ENCODE measurements at places on chromosomes 3 and 15.

GRCh38 chr3:76370749-76371520 lies 585.6 kb upstream of the ZNF717 start:
- no peak for DNase-seq

DNA sequence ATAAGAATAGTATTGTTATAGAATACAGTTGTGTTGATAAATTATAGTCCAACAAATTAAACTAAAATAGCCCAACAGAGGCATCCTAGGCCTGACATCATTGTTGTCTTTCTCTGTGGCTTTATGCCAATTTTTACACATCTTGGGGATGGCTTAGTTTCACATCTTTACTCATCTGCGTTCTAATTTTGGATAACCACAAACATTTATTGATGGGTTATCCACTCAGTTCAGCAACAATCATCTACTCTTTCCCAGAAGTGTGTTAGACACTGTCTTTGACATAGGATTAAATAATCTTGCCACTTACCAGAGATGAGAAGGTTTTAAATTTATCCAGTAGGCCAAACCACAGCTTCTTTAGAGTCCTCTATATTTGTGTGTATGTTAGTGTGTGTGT lies 120.8 kb upstream of the PHLDB2 start:
- no peak for DNase-seq

DNA sequence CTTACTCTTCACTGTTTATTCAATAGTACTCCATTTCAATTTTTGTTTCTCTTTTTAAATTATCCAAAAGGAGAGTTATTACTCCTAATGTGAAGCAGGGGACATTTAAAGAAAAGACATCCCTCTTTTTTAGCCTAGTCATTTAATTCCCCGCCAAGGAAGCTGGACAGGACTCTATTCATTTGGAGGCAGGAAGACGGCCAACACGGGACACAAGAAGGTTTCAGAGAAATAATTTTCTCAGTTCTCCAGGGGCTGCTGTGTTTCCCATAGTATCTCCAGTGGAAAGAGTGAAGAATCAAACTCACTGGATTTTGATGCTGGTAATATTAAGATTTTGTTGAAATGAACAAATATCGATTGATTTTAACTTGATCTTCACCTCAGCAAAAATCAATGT lies 833.7 kb downstream of the ROBO2 start:
- DNase-seq: no peak

DNA sequence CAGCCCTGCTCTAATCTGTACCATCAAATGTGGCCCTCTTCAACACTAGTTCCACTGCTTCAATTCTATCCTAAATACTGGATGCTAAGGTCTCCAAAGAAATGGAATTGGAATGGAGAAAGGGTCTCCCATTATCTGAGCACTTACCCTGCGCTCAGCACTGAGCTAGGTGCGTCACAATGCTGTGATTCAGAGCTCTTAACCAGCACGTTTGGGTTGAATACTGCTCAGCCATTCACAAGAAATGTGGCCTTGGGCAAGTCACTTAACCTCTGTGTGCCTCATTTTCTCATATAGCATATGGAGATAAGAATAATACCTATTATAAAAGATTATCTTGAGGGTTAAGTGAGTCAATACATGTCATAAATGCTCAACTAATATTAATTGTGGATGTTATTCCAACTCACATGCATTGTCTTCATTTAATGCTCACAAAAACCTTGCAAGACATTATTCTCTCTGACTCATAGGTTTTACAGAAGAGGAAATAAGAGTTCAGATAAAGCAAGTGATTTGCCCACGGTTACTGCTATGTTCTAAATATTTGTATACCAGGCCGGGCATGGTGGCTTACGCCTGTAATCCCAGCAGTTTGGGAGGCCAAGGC lies 27.4 kb upstream of the SRGAP3 start:
- no peak for DNase-seq

DNA sequence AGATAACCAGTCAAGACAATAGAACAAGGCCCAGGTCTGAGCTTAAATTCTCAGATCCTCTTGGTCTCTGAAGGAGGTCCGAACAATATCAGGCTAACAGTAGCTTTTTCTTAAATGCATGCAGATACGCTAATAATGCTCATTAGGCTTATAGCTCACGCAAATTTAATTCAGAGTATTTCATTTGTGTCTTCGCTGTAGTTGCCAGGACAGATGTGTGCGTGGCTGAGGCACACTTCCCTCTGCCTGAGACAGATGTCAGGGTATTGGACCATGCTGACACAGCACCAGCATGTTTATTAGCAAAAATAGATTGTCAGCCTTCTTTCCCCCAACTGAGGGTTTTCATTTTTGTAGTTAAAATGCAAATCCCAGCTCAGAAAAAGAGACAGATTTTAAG lies 102.9 kb upstream of the BFSP2 start:
- no peak for DNase-seq

- peak; percentile 55 for DNase-seq
Observed at GRCh38 chr3:123090728-123091531, 24.1 kb downstream of the PDIA5 start.

- no peak for DNase-seq
Observed at GRCh38 chr3:31754575-31755278, 222.0 kb downstream of the STT3B start.

- no peak for DNase-seq
Observed at GRCh38 chr3:122679882-122680474, 661 bp upstream of the PARP14 start.

DNA sequence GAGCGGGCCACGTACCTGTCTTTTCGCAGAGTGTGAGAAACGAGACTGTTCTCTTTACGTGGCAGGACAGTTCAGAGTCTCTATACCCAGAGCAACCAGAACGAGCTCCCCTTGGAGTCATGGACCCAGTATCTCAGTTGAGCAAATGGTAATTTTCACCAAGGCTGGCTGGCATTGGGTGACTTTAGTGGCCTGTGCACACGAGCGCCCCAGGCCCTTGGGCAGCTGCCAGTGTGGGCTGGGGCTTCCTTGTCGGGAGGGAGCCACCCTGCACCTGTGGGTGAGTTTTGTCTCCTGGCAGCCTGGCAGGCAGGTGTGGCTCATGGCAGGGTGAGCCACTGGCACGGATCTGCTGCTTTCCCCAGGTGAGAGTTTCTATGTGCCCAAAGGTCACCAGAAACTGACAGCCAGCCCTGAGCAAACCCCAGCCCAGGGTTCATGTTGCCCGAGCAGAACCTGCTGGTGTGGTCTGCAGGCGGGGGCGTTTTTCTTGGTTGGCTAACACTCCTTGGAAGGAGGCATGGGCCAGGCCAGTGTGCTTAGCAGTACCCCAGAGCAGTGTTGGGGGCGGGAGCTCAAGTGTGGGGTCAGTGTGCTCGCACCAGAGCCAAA lies 135.0 kb downstream of the TJP1 start:
- DNase-seq: no peak

GRCh38 chr3:63168179-63168578 lies 109.9 kb upstream of the SYNPR start:
- DNase-seq: no peak

DNA sequence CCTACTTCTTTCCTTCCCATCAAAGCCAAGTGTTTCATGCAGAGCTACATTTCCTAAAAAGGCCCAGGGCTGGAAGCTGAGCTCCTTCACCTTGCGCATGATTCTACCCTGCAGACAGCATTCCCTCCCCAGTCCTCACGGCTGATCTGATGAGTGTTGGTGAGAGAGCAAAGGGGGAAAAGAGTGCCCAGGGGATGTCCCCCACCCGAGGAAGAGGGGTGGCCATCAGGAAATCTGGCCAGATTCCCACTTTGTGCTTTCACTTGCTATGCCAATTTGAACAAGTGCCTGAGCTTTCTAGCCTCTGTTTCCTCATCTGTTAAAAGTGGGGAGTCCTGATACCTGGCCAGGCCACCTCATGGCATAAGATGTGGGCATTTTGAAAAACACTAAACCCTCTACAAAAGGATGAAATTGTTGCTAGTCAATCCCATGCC lies 231.0 kb upstream of the TLE3 start:
- no peak for DNase-seq

DNA sequence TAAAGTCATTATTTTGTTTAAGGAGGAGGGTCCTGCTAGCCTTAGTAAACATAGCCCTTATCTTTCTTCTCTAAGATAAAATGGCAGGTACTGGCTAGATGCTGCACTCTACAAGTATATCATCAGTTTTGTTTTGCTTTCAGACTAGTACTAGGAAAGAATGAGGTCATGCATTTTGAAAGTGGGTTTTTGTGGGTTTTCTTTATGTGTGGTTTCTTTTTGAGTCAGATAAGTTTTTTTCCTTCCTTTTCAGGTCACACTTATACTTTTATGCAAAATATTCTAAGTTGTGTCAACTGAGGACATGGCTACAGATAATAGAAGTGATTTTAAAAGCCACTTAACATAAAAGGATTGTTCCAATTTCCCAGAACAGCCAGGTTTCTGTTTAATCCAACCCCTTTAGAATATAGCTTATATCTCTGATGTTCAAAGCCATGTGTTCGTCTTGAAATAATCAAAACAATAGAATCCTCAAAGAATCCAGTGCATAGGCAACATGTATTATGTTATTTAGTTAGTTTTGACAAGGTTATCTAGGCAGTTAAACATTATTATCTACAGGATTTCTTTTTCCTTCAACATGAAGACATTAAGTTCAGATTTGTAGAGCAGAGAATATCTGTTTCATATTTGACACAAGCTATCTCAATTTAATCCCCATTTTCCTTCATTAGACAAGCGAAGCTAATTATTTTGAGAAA lies 406.2 kb downstream of the RBMS3 start:
- DNase-seq: peak; percentile 73

DNA sequence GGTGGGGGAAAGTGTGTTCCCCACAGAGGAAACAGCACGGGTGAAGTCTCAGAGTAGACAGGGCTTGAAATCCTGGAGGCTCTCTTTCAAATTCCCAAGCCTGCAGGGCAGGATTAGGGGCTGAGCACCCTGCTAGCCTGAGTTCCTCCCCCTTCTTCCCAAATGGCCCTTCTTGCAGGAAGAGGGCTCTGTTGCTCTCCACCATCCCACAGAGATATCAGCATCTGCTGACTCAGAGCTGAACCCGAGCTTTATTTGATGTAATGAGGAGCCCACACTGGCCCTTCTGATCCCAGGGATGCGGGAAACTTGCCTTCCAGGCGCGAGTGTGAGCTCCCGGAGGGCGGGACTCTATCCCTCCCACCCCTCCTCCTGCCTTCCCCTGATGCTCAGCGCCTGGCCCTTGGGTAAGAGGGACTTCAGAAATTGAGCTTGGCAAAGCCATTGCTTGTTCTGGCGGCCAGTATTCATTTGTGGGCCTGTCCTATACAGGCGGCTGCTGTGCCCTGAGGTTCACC lies 1.4 kb upstream of the STRA6 start:
- no peak for DNase-seq

DNA sequence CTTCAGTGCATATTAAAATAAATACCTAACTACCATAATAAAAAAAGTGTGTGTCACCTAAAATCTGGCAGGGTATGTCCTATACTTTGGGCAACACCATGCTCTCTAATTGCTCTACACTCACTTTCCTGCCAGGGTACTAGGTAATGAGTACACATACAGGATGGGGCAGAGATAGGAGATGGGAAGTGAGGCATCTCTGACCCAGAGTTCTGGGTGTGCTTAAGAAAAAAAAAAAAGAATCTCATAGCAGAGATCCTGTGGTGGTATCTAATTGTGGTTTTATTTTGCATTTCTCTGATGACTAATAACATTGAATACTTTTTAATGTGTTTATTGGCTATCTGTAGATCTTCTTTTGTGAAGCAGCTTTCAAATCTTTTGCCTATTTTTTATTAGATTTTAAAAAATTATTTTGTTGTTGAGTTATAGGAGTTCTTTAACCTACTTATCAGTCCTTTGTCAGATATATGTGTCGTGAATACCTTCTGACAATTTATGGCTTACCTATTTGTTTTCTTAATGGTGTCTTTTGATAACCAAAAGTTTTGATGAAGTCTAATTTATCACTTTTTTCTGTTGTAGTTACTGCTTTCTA lies 48.0 kb downstream of the EEFSEC start:
- no peak for DNase-seq

DNA sequence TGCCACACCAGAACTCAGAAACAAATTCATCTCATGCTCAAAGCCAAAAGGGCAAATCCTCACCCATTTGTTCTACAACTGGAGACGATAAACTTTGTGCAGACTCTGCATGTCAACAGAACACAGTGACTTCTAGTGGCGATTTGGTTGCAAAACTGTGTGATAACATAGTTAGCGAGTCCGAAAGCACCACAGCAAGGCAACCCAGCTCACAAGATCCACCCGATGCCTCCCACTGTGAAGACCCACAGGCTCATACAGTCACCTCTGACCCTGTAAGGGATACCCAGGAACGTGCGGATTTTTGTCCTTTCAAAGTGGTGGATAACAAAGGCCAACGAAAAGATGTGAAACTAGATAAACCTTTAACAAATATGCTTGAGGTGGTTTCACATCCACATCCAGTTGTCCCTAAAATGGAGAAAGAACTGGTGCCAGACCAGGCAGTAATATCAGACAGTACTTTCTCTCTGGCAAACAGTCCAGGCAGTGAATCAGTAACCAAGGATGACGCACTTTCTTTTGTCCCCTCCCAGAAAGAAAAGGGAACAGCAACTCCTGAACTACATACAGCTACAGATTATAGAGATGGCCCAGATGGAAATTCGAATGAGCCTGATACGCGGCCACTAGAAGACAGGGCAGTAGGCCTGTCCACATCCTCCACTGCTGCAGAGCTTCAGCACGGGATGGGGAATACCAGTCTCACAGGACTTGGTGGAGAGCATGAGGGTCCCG lies 199.7 kb downstream of the AKAP13 start:
- DNase-seq: peak; percentile 79

DNA sequence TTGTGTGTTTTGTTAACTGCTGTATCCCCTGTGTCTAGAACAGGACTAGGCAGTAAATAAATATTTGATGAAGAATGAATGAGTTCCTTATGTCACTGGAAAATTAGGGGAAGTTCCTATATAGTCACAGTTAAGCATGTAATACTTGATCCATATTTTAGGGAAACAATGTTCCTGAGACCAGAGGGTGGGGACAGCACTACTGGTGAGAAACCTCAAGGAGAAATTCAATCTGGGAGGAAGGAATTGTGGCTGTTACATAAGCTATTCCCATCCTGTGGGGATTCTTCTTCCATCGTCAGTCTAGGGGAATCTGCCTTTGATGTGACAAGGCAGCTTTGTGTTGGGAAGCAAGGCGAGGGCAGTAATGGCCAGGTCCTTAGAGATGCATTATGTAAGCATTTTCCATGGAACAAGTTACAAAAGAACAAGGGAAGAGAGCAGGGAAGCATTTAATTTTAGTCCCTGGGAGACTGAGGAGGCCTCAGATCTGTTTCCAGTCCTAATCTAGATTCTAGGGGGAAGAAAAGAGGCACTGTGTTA lies 219.3 kb upstream of the TTC14 start:
- DNase-seq: no peak
